ENCODE measurements at places on chromosomes 12 and 14.

DNA sequence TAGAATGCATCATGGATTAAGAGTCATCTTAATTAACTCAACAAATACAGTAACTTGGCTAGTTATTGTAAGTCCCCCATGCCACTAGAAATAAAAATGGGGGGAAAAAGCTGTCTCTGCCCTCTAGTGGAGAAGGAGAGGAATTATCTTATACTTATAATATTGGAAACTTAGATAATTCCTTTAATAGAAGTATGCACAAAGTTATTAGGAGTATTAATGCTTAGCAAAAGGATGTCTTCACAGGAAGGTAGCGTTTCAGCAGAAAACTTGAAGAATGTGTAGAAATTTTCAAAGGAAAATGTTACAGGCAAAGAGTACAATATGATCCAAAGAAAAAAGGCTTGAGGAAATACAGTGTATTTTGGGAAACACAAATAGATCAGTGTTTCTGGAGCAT lies 19.8 kb downstream of the OR5AU1 start:
- no peak for DNase-seq

DNA sequence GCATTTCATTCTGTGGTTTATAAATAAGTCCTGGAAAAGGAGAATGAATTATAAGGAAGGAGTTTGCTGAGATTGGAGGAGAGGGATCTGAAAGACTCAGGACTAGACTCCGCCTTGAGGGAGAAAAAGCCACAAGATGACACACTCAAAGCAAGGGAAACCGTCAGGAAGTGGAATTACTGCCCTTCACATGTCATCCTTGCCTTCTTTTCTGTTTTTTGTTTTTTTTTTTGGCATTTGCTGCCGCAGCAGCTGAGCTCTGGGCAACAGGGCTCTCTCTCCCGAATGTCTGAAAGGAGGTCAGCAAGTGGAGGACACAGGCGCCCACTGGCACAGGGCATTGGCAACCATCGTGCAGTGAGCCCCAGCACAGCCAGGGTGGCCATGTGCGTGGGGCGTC lies 344.9 kb downstream of the DPF3 start:
- no peak for DNase-seq

DNA sequence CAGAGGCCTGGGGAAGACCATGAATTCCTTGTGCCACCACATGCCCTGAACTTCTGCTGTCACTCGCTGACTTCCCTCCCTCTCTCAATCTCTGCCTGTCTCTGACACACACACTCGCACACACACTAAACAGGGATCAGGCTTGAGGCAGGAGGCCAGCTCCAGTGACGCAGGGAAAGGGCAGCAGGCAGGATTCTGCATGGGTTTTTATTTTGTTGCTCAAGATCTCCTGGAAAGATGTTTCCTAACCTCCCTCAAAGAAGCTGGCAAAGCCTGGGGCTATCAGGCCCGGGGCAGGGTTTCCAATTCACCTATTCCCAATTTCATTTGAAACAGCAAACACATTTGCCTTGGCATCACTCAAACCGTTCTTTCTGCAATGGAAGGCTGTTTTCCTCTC lies 27.7 kb upstream of the PEX5 start:
- DNase-seq = no peak

GRCh38 chr12:118543651-118544050 lies 167.3 kb downstream of the SUDS3 start:
- no peak for DNase-seq

DNA sequence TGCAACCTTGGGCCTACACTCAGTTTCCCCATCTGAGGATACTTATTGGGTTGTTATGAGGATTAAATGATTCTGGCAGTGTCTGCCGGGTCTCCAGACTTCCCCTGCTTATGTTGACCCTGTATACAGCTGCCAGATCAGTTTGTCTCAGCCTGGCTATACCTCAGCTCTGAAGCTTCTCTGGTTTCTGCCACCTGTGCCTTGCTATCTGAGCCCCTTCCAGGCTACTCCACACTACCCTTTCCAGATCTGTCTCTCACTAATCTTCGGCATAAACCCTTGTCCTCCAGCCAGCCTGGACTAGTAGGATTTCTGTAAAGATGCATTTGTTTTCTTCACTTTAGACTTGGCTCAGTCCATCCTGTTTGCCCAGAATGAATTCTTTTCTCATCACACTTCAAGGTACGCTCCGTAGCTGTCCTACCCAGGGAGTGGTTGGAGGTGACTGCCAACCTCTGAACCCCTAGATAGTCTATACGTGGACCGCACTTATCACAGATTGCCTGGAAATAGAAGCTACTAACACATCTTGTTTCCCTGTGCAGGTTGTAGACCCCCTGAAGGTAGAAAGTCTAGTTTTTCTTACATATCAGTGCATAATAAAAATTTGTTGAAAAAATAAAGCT lies 422.4 kb downstream of the RAD51B start:
- DNase-seq = no peak

GRCh38 chr12:121209624-121210572 lies at the start of gene P2RX4:
P2RX4 (plus strand) TSS chr12:121210129; CDS start chr12:121210165, 36 bp downstream.
- DNase-seq = peak; percentile 93

DNA sequence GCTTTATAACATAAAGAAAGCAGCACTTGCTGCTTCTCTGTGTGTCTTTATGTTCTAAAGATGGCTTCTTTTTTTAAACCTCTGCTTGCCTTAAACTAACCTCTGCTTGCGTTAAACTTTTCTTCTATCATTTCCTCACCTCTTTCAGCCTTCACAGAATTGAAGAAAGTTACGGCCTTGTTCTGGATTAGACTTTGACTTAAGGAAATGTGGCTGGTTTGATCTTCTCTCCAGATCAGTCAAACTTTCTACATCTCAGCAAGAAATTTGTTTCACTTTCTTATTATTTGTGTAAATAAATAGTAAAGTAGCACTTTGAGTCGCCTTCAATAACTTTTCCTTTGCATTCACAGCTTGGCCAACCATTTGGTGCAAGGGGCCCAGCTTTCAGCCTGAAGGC lies 64.2 kb downstream of the CMAS start:
- no peak for DNase-seq

GRCh38 chr14:79834868-79835267 lies 376.4 kb downstream of the DIO2 start:
- DNase-seq = no peak

DNA sequence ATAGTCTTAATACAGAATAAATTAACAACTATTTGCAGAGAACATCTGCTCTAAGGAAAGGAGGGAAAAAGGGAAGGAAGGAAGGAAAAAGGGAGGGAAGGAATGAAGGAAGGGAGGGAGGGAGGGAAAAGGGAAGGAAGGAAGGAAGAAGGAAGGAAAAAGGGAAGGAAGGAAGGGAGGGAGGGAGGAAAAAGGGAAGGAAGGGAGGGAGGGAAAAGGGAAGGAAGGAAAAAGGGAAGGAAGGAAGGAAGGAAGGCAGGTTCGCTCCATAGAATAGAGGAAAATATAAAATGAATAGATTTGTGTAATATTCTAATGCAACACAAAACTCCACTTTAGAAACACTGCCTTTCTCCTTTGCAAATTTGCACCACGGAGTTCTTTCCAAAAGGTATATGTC lies 16.6 kb downstream of the KICS2 start:
- DNase-seq = no peak

GRCh38 chr12:89686311-89686710 lies 22.3 kb downstream of the ATP2B1 start:
- no peak for DNase-seq

DNA sequence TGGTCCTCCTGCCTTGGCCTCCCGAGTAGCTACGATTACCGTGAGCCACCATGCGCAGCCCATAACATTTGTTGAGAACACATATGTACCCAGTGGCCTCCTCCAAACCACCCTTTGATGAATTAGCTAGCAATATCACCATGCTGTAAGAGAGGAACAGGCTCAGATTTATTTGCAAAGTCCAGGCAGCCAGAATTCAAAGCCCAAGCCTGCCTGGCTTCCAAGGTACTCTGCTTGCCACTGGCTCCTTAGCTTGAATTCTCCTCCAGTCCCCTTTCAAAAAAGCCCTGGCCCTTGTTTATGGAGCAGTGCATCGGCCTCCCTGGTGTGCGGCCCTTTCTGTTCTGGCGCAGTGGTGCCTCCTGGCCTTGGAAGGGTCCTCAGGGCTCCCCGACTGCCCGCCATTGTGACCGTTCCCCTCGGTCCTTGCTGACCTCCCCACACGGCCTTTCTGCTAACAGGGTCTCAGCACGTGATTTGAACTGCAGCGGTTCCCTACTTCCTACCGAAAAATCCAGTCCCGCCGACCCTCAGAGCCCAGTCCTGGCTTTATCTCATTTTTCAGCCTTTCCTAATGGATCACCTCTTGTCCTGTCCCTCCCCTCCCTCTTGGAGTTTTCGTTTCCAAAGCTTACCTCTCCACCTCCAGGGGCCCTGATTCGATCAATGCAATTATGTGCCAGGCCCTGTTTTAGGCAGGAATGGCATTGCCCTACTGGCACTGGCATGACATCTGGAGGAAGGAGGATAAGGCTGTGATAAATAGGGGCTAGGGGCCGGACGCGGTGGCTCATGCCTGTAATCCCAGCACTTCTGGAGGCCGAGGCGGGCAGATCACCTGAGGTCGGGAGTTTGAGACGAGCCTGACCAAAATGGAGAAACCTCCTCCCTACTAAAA lies 22.0 kb downstream of the SLC25A29 start:
- no peak for DNase-seq

GRCh38 chr14:58808828-58809227 lies 171.1 kb downstream of the DACT1 start:
- DNase-seq = no peak

DNA sequence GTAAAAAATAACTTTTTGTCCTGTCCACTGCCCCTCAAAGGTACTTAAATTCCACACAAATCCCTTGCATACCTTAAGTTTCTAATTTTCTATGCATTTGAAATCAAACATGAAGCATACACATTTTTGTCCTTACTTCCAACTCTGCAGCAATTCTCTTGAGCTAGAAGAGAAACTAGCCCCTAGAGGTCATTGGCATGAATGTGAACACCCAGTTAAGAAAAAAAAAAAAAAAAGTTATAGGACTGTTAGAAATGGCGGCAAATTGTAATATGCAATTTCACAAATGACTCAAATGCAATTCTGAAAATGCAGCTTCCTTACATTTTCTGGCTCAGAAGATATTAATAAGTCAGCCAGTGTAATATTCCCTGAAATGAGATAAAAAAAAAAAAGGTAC lies 4.6 kb upstream of the ESR2 start:
- DNase-seq = no peak

GRCh38 chr14:23352506-23353432 lies at the start of gene SLC22A17:
SLC22A17 (minus strand) TSS chr14:23352887.
- peak; percentile 71 for DNase-seq

DNA sequence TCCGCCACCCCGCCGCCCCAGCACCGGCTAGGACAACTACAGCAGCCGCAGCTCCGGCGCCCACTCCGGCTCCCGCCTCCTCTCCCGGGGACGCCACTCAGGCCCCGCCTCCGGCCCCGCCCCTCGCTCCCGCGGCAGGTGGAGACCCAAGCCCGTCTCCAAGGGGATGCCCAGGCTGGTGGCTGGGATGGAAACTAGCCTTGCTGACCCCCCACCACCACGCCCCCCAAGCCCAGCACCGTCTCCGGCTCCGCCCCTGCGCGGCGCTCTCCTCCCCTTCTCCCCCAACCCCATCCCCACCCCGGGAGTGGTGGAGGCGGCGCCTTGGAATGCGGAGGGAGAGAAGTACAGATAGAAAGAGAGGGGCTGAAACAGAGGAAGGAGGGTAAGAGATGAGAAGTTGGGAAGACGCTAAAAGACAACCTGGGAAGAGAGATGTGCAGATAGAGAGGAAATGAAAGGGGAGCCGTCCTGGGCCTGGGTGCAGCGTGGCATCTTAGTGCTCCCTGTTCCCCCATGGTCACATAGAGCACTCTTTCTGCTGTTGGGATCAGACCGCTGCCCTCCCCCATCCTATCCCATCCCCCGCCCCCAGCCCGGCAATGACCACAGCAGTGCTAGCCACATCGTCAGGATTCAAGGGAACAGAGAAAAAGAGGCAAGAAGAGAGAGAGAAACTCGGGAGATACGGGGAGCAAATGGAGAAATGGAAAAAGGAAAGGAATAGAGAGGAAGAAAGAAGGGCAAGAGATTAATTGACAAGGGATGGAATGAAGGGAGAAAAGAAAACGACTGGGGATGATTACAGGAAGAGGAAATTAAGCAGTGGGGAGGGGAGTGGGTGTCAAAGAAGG lies at the start of gene ITGA7:
ITGA7 (minus strand) TSS at position 64 of the 854 bp plus-strand sequence. CDS start 222 bp downstream, outside the sequence.
- DNase-seq = peak; percentile 73

GRCh38 chr12:3086729-3087323 lies 9.6 kb downstream of the TSPAN9 start:
- no peak for DNase-seq

DNA sequence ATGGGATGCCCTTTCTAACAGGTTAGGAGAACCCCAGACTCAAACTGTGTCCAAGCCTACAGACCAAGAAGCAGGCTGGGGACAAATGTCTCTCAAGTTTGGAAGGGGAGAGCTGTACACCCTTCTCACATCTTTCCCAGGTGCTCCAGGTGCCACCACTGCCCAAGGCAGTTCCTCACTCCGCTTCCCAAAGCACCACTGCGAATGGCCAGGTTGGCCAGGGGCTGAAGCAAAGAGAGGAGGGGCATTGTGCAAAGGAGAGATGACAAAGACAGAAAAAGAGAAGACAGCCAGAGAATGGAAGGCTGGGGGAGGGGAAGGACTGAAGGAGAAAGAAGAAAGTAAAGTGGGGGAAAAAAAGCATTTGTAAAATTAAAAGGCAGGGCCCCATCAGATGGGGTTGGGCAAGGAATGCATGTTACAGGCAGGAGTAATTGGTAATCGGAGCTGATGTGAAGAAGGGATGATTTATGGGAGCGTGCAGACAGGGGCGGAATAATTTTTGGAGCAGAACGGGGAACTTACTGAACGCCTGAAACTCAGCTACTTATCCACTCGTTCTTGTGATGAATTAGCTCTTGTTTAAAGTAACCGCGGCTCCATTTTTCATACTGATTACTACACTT lies 165.8 kb downstream of the ESRRB start:
- DNase-seq = no peak

DNA sequence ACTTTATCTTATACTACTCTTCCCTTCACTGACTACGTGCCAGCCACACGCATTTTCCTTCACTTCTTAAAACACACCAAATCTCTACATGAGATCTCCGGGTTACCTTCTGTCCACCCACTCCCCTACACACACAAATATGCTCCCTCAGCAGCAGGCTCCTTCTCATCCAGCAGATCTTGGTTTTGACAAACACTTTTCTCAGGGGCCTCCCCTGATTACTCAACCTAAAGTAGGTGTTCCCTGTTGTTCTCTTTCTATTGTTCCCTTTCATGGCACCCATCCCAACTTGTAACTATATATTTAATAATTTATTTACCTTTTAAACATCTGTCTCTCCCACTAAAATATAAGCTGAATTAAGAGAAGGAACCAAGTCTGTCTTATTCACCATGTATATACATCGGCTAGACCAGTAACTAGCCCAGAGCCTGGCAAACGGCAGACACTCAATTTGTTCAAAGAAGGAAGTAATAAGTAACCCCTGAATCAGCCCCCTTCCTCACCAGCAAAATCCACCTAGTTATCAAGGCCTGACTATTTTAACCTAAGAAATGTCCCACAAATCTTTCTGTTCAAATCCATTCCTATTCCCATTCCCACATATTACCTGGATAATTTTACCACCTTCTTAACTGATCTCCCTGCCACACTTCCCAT lies 2.7 kb downstream of the C2CD5 start:
- DNase-seq = no peak
